ENCODE measurements at places on chromosomes 3 and 15.
A peak's percentile ranks its signal among the peaks of the same experiment; 100 is the strongest.

- no peak for DNase-seq
Observed at GRCh38 chr3:149448331-149448831, 26.1 kb upstream of the TM4SF4 start.

- no peak for DNase-seq
Observed at GRCh38 chr3:86794361-86795065, 196.4 kb downstream of the VGLL3 start.

GRCh38 chr15:79804838-79805237, 92.0 kb downstream of the MTHFS start:
- DNase-seq = no peak

GRCh38 chr3:43477600-43477999, 144.2 kb downstream of the ANO10 start:
- DNase-seq = peak; percentile 51

GRCh38 chr3:99747915-99748314, 69.7 kb upstream of the CMSS1 start:
- DNase-seq = no peak

DNA sequence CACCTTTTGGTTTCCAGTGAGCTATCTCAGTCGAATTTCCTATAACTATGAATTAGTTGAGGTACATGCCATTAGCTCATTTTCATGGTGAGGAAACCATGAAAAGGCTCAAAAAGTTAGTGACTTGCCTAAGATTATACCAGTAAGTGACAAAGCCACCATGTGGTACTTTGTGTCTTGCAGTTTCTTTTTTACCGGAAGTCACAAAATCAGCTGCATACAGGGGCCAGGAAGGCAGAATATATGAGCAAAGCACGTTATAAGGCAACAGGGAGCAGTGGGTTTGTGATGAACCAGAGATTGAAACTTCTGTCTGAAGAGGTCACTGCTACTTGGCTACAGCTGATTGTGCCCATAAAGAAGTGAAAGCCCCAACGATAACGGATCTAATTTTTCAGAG, 50.3 kb downstream of the CMTM8 start:
- DNase-seq = no peak

- DNase-seq = no peak
Observed at GRCh38 chr3:43142472-43142871, 36.6 kb upstream of the POMGNT2 start.

GRCh38 chr3:168088106-168088720, 7.5 kb downstream of the GOLIM4 start:
- DNase-seq = no peak

DNA sequence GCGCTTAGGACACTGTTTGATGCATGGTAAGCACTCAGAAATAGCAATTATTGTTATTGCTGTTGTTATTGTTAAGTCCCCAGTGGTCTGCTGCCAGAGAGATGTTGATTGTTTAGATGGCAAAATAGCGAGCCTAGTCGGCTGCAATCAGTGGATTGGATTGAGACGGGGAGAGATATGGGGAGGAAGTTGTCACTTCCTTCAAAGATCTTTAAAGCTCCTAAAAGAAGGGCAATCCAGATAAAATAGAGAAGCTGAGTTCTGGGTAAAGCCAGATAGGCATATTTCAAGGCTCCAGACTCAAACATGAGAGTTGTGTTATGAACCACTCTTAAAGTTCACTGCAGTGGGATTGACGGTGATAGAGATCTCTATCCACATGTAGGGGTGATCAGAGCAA, 64.5 kb downstream of the RYR3 start:
- DNase-seq = no peak

GRCh38 chr3:53218131-53218530, 37.7 kb downstream of the TKT start:
- no peak for DNase-seq

- DNase-seq = no peak
Observed at GRCh38 chr15:80081390-80081789, 21.9 kb downstream of the ZFAND6 start.

- no peak for DNase-seq
Observed at GRCh38 chr3:180250172-180250571, 213.4 kb upstream of the PEX5L start.

- DNase-seq = no peak
Observed at GRCh38 chr3:29642393-29643033, 361.6 kb downstream of the RBMS3 start.

DNA sequence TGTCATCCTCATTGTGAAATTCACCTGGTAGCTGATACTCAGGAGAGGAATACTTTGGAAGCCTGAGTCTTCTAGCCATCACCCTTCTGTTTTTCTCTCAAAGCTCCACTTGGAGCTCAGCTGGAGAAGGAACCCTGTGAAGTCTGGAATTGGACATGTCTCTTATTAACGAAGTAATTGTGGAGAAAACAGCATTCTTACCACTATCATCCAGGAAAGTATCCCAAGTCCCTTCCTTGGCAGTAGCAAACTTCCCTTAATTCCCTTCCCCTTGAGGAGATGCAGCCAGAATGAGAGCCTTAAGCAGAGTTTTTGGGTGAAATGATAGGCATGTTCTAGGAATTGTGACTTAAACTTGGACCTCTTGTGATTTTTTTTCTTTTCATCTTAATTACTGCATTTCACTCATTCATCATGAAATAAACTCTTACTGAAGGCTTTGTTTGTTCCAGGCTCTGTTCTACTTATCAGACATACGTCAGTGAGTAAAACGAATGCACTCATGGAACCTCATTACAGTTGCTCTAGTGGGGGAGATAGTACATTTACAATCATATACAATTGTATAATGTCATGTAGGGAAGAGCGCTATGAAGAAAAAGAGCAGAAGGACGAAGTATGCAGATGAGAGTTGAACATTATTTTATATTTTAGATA, 30.5 kb upstream of the TCF12 start:
- DNase-seq = no peak

GRCh38 chr3:16429086-16429485, 84.4 kb downstream of the RFTN1 start:
- DNase-seq = no peak

GRCh38 chr15:68817304-68818065, 3.2 kb downstream of the ANP32A start:
- peak; percentile 83 for DNase-seq

- no peak for DNase-seq
Observed at GRCh38 chr3:129687586-129688125, 81.2 kb upstream of the PLXND1 start.

All from activated naive CD8-positive, alpha-beta T cell treated with anti-CD3 and anti-CD28 coated beads, Interleukin-2, amount 10 ng/mL, durations not matched to agents 7 days and 5 days (primary cell).